AG10803 (cell line): ENCODE measurements at places on chromosomes 16 and 17.

DNA sequence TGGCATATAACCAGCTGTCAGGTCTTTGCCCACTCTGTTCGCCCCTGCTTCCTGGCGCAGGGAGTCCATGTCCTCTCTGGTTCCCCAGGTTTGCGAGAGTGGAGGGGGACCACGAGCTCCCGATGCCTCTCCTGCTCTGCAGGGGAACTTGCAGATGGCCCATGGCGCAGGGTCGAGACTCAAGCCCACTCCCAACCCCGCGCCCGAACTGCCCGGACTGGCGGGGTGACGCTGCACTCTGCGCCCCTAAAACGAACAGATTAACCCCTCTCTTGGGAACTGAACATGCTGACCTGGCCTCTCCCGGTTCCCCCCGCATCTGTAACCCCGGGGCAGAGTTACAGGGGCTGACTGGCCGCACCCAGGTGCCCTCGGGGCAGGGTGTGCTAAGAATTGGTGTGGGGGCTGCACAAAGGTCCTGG lies 681 bp upstream of the PLA2G15 start:
- no peak for DNase-seq

DNA sequence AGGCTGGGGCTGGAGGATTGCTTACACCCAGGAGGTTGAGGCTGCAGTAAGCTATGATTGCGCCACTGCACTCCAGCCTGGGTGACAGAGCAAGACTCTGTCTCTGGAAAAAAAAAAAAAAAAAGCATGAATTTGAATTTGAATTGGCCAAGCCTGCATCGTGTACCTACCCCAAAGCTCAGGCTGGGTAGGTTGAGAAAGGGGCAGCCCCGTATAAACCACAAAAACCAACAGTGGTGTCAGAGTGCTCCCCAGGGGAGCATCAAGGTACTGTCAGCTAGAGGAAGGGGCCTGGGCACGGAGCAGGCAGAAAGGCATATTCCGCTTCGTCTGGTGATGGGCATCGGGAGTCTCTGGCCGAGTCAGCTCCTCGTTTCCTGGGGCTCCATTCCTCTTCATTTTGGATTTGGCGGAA lies 40.9 kb downstream of the RAP1GAP2 start:
- no peak for DNase-seq

DNA sequence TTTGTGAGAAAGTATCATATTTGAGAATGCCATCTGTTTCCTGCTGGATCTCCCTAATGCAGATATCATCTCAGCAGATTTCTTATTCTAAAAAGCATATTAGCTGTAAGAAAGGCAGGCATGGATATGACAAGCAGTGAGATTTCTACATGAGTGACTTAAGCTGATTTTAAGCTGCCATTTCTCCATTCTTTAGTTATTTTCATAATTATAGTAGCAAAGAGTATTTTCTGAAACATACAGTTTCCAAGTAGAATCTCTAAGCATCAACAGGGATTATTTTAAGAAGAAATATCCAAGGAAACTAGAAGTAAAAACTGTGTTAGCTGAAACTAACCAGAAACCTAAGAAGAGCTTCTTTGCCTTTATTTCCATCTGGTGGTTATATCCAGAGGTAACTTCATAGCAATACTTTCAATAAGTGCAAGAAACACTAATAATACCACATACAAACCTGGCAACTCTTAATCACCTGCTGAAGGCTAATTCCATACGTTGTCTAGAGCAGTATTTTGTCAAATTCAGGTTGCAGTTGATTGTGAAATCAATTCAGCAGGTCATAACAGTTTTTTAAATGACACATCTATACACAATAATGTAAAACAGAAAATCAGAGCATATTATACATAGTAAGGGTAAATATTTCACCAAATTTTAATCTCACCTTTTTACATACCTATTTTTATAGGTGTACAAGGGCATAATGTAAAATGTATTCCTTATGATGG lies 42.2 kb downstream of the CFDP1 start:
- DNase-seq = no peak

DNA sequence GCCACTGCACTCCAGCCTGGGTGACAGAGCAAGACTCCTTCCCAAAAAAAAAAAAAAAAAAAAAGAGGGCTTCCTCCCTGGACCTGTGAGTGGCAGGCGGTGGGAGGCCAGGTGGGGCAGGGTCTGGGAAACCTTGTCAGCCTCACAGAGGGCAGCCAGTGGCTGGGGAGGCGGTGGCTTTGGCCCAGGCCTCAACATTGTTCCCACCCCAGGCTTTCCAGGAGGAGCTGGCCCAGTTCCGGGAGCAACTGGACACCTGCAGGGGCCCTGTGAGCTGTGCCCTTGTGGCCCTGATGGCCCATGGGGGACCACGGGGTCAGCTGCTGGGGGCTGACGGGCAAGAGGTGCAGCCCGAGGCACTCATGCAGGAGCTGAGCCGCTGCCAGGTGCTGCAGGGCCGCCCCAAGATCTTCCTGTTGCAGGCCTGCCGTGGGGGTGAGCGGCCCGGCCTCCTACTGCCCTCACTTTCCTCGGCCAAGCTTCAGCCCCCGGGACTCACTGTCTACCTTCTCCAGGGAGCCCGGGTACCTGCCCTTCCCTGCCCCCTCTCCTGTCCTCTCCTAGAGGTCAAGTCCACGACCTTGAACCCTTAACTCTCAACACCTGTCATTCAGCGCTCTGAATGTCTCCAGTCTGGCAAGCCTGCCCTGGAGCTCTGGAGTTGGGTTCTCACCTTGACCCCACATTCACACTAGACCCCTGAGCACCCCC lies 12.4 kb downstream of the ZNF213 start:
- no peak for DNase-seq

- no peak for DNase-seq
Observed at GRCh38 chr16:49058382-49058781, 223.3 kb downstream of the CBLN1 start.

DNA sequence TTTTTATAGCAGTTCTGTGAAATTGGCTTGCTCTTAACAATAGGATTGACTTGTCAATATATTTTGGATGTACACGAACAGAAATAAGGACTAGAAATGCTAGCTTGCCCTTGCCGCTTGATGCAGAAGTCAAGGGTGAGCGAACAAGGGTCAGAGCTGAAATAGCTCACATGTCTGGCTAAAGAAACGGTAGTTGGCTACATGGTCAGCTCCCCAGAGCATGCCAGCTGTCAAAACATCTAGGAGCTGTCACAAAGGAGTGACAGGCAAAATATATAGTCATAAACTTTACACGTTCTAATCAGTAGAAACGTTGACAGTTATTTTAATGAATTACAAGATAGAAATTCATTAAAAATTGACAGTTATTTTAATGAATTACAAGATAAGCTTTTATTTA lies 2.9 kb upstream of the MEIOB start:
- no peak for DNase-seq

- DNase-seq = peak; percentile 94
Observed at GRCh38 chr17:45368651-45369050, 51.8 kb upstream of the MAP3K14 start.

DNA sequence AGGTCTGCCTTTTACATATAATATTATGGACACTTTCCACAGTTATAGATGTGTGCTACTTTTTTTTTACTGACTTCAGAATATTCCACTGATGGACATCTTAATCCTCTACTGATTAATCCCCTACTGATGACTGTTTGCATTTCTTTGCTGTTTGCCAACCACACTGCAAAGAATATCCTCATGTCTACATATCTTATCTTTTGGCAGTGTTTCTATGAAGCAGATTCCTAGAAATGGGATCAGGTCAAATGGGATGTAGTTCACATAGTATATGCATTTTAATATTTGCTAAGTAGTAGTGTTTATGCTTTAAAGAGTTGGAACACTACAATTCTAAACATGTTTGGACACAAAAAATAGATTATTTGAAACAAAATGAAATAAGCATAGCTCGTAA lies 3.2 kb downstream of the CCL3 start:
- DNase-seq = no peak

DNA sequence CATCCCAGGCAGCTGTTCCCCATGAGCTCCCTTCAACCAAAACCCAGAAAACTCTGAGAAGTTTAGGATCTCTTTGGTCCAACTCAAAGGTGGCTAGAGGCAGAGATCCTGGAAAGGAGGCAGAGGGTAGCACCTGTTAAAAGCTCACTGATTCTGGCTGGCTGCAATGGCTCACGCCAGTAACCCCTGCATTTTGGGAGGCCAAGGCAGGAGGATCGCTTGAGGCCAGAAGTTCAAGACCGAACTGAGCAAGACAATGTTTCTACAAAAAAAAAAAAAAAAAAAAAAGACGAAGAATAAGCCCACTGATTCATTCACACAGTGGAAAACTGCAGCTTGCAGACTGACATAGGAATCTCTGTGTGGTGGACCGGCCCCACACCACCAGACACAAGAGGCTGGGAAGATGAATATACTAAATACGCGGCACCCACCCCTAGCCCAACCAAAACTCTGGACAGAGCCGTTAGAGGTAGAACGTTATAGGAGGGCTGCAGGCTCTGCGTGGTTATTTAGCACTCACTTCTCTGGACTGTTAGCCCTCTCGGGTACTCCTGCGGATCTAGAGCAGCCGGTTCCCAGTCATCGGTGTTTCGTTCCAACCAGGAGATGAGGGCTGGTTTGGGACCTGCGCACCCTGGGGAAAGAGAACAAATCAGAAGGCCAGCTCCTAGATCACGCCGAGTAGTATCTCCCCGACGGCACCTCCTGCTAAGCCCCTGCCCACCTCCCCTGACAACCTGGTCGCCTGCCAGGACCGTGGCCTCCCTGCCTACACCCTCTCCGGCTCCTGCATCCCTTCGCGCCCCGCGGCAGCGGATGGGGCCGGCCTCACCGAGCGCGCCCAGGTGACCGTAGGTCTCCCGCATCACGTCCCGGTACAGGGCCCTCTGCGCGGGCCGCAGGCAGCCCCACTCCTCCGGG lies 925 bp downstream of the ZNF689 start:
- peak; percentile 36 for DNase-seq

- peak; percentile 65 for DNase-seq
Observed at GRCh38 chr17:10155371-10156076, 42.9 kb downstream of the GAS7 start.

DNA sequence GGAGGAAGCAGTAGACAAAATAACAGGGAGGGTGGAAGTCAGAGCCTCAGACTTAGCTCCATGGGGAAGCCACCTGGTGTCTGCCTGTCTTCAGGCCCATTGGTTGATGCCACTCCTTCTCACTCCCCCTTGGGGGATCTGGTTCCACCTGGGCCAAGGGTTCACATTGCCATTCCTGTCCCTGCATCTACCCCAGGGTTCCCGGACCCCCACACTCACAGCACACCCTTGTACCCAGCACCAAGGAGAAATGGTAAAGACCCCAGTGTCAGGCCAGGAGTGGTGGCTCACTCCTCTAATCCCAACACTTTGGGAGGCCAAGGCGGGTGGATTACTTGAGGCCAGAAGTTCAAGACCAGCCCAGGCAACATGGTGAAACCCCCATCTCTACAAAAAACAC lies 1.0 kb upstream of the CA7 start:
- DNase-seq = no peak

DNA sequence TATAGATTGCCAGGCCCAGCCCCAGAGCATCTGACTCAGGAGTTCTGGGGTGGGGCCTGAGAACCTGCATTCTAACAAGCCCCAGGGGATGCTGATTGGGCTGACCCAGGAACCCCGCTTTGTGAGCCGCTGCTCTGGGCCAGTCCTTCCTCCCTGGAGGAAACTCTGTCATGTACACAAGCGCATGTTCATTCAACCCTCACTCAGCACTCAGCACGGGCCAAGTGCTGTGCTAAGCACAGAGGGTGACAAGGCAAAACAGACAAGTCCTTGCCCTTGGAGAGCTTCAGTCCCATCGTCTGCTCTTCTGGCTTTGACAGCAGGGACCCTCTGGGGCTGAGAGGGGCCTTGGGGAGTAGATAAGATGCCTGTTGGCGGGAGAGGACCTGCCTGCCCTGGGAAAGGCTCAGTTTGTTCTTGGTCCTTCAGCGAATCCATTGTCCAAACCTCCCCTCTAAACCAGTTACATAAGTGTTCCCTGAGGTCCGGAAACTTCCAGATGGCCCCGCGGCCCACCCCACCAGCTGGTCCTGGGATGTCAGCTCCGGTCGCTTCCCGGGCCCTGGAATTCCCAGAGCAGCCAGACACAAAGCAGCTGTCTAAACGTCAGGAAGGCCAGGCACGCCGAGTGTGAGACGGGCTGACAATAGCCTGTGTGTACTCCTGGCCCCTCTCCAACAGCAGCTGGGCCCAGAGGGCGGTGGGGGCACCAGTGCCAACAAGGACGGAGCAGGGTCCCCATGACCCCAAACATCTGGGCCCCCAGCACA lies 88.8 kb downstream of the ZDHHC7 start:
- DNase-seq = peak; percentile 26

DNA sequence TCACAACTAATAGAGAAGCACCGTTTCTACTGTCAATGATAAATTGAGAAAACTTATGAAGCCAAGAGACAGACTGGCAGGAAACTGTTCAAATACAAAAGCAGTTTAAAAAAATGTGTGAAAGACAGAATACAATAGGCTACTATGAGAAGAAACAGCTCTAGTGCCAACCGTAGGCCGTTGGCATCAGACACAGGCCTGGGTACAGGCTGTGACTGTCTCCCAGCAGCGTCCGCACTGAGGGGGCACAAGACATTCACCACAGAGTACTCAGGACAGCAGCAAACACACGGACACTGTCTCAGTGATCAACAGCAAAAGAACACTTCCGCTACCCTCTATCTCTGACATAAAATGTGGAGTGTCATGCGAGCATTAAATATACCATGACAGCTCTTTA lies 7.8 kb upstream of the C1QBP start:
- no peak for DNase-seq

DNA sequence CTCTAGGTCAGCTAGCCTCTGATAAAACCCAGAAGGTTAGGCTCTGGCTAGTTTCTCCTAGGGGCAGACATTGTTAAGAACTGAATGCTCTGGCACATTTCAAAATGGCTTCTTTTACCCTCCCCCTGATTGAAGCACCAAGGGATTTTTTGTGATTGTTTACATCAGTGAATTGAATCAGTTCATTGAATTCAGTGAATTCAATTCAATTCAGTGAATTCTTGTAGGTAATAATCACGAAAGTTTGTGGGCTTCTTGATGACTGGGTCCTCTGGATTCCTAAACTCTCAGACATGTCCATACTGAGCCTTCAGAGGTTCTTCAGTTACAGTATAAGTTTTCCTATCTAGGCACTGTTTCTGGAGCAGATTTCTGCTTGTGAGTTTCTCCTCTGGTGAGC lies 135.2 kb upstream of the ELAC2 start:
- DNase-seq = peak; percentile 60

DNA sequence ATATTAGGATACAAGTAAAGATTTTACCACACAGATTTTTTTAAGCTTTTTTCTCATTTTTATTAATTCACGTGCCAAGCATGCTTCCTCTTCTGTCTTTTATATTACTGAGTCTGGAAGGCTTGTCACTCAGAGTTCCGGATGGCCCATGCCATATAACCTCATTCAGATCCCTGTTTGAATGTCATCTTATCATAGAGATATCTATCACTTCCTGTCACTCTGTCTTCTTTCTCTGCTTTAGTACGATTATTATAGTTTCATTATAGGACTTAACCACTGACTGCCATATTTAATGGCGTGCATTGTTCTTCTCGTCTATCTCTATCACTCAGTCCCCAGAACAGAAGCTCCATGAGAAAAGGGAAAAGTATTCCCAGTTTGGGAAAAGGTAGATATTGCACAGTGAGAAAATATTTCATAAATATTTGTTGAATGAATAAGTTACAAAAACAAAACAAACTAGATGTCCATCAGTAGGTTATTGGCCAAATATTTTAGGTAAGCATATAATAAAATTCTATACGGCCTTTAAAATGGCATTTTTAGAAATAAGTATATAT lies 296.9 kb upstream of the GOT2 start:
- DNase-seq = no peak
